Glomerular endothelial cell (primary cell): ENCODE measurements at places on chromosomes 3 and 15.

DNA sequence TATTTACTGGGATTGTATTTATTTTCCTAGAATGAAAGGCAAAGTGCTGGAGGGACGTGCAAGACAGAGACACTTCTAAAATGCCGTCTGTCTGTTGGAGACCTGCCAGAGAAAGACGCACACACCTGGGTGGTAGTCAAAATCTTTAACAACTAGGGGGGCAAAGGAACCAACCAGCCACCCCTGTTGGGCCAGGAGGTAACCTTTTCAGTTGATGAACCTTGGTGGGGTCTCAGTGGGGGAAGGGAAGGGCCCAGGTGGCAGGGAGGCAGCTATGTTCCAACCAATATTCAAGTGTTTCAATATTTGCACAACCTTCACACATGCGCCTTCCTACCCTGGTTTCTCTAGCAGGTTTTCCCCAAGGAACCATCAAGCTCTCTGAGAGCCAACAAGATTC lies 99.0 kb downstream of the MEGF11 start:
- DNase-seq, result no peak

- no peak for DNase-seq
Measured at GRCh38 chr3:117011687-117012250, 302.2 kb downstream of the TUSC7 start.

GRCh38 chr3:106423321-106424225 lies 554.8 kb upstream of the CBLB start:
- no peak for DNase-seq

DNA sequence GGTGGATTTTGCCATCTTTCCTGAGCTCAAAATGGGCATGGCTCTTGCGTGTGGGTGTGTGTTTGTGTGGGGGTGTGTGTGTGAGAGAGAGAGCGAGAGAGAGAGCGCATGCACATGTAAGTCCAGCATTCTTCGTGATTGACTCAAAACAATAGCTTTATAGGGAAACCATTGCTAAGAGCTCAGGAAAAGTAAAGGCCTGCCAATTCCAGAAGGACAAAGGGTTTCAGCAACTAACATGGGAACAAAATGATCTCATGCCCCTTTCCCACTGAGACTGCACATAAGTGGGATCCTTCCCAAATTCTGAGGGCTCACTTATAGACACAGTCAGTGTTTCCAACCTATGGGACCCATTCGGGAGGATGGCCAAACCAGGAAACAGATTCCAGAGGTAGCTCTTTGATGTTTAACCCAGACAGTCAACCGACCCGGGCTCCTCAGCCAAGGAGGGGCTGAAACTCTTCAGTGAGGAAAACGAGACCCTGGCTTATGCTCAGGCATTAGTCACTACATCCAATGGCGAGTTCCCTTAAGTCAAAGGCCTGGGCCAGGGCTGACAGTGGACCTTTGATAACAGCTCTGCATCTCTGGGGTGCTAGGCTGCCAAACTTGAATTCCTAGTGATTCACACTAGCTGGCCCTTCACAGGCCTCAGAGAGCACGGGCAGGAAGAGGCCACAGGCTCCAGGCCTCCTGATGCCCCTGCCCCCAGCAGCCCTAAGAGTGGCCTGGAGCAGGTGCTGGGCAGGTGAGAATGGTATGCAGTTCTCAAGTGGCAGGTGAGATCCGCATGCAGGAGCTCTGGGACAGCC lies 305.0 kb upstream of the C2CD4B start:
- no peak for DNase-seq

GRCh38 chr3:175421902-175422301 lies 562.8 kb downstream of the NAALADL2 start:
- no peak for DNase-seq

- DNase-seq, result no peak
Measured at GRCh38 chr15:70416829-70417228, 319.1 kb upstream of the TLE3 start.

- no peak for DNase-seq
Measured at GRCh38 chr15:39497759-39498565, 82.9 kb upstream of the THBS1 start.

DNA sequence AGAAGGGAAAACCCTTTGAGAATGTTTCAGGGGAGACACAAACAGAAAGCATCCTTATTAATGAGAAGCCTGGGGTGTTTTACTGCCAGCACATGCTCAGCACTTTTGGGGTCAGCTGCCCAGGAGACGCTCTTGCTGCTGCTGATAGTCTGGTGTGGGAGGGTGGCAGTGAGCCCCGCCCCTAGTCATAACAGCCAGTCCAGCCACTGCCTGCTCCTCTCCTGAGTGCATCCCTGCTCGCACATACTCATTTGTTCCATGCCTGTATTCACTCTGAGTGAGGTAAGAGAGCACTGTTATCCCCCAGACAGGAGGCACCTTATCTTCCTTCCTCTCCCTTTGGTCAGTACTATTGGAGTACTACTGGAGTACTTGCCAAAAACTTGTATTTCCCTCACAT lies 101.3 kb downstream of the ETFA start:
- DNase-seq, result no peak

DNA sequence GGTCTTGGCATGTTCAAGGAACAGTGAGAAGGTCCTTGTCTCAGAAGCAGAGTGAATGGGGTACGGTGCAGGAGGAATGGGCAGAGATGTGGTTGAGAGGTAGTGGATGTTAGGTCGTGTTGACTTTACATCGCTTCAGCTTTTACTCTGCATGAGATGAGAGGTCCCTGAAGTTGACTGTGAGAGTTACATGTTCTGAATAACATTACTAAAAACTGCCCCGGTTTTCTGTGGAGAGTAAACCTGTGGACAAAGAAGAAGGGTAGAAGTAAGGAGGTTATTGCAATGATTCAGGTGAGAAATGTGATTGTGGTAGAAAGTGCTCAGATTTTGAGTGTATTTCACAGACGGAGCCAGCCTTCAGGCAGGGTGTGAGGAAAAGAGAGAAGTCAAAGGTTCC lies 105.6 kb downstream of the ARNT2 start:
- DNase-seq, result no peak

DNA sequence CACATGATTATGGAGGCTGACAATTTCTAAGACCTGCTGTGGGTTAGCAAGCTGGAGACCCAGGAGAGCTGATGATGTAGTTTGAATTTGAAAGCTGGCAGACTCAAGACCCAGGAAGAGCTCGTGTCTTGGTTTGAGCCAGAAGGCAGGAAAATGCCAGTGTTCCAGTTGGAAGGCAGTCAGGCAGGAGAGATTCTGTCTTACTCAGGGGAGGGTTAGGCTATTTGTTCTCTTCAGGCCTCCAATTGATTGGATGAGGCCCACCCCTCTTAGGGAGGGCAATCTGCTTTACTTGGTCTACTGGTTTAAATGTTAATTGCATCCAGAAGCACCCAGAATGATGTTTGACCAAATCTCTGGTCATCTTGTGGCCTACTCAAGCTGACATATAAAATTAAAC lies 40.4 kb upstream of the IGF2BP2 start:
- DNase-seq, result no peak

DNA sequence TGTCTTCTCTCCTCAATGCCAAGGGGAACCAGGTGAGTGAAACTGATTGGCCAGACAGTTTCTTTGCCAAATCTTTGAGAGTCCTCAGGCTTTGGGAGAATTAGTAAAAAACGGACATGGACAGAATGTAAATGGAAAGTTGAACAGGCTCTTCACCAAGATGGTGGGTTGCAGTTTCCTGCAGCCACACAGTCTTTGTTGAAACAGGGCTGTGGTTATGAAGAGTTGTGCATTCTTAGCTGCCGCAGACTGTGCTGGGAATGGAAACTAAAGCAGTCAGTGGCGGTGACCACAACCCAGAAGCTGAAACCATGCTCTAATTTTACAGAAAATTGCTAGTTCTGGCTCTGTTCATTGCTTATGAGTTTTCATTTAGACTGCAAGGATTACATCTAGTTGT lies 42.1 kb upstream of the TASOR start:
- DNase-seq, result no peak

GRCh38 chr15:78317145-78317836 lies 17.9 kb upstream of the SKIC8 start:
- DNase-seq, result no peak

DNA sequence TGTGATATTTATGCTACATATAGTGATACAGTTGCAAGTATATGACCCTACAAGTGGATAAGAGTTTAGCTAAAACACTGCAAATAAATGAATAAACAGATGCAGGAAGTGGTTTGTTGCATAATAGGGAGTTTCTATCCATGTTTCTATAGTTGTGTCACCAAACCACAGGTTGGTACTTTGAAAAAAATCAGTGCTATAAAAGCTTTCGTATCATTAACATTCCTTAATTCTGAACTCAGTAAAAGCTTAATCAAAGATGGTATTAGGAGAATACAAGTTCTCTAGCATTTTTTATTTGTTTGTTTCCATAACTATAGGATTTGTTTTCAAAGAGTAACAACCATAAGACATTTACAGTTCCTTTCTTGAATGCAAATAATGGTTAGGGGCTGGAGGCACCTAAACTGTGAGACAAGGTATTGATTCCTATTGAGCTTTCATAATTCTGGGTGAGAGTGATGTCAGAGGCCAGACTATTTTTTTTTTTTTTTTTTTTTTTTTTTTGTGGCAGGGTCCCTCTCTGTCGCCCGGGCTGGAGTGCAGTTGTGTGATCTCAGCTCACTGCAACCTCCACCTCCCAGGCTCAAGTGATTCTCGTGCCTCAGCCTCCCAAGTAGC lies 29.6 kb downstream of the CPOX start:
- DNase-seq, result no peak

GRCh38 chr3:54582424-54582823 lies 345.4 kb downstream of the LRTM1 start:
- DNase-seq, result no peak

GRCh38 chr3:61595288-61595687 lies 33.9 kb downstream of the PTPRG start:
- no peak for DNase-seq
